ENCODE measurements at places on chromosomes 2 and 18.

GRCh38 chr2:25062511-25062917 lies 20.6 kb downstream of the EFR3B start:
- DNase-seq: no peak

DNA sequence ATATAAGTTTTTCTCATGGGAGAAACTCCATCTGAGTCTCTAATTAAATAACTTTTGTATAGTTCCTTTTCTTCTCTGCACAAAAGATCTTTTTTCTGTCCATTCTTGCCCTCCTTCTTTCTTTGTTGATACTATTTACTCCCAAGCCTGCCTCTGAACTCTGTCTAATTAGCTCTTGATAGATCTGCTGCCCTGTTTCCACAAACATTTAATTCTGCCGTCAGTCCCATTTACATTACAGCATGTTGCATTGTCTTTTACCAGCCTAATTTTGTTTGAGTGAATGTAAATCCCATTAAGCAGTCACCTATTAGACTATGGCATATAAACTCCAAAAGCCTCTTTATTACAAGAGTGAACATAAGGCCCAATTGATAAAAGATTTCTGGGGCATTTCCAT lies 254.4 kb downstream of the ERBB4 start:
- DNase-seq: no peak

- no peak for DNase-seq
Observed at GRCh38 chr2:15687720-15688119, 96.1 kb downstream of the DDX1 start.

- no peak for DNase-seq
Observed at GRCh38 chr18:50786864-50787263, 33.0 kb downstream of the MRO start.

DNA sequence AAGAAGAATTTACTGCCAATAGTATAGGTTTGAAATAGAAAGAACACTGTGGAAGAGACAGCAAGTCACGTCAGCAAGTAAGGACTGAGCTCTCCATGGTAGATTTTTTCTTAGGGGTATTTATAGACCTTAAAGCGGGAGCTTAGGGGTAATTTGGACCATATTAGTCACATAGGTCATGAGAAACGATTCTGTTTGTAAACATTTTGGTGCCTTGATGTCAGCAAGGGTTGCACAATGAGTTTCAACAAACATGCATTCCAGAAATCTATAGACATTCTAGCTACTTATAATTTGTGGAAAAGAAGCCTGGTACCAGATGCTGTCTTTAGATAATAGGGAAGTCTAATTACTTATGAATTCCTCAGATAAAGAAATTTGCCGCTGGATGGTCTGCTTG lies 624.7 kb downstream of the TDRD15 start:
- no peak for DNase-seq

GRCh38 chr2:96463119-96463518 lies 42.0 kb downstream of the NEURL3 start:
- no peak for DNase-seq

GRCh38 chr18:55382277-55382805 lies 205.7 kb downstream of the TCF4 start:
- no peak for DNase-seq

DNA sequence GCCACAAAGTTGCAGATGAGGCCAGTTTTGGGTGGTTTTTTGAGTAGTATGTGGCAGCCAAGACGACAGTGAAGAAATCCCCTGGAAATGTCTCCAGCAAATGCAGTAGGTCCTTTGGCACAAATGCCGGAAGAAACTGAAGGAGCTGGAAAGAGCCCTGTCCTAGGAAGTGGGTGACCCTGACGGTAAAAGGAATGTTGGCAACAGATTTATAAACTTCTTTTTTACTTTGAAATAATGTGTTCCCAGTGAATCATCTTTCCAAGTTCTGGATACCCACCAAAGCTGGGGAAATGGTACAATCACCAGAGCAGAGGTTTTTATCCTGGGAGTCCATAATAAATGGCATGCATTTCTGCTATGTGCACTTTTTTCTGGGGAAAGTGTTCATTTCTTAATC lies 112.9 kb downstream of the CSRNP3 start:
- no peak for DNase-seq

- peak; percentile 43 for DNase-seq
Observed at GRCh38 chr2:230824406-230824978, 40.2 kb upstream of the ITM2C start.

DNA sequence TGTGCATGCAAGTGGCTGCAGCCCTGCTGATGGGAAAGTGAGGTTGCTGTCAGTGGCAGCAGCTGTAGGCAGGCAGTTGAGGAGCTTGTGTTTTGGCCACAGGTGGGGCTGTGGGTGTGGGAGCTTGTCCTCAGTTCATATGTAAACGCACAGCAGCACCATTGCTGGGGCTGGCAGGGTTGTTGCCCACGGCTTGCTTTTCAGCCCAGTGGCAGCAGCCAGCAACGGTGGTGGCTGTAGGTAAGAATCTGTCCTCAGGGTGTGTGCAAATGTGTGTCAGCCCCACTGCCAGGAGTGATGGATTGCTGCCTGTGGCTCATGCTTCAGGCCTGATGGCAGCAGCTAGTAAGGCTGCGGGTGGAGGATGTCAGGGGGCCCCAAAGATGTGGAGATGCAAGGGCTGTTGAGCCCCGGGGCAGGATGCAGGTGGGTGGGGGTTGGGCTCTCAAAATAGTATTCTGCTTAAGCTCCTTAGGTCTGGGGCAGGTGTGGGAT lies 141.3 kb upstream of the THUMPD2 start:
- no peak for DNase-seq
